GM12864 (cell line): ENCODE measurements at places on chromosomes 7 and 10.

GRCh38 chr7:39317107-39317506, 249.1 kb upstream of the YAE1 start:
- DNase-seq, result no peak

DNA sequence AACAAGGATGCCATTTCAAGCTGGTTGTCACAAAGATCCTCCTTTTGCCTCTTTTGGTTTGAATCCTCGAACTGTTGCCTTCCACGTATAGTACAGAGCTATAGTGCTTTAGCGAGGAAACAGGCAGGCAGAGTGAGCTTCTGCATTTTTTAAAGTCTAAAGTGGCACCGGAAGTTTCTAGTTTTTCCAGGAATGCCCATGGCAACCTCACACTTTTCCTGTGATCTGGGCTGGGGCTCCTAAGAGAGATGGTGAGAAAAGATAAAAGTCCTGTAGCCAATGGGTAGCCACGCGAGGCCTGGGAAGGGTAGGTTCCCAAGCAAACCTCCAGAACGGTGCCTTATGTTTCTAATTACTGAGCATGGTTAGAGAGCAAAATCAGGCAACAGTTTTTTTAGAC, 76.7 kb downstream of the CALD1 start:
- DNase-seq, result no peak

- no peak for DNase-seq
Observed at GRCh38 chr10:60009710-60010383, 103.5 kb upstream of the CCDC6 start.

DNA sequence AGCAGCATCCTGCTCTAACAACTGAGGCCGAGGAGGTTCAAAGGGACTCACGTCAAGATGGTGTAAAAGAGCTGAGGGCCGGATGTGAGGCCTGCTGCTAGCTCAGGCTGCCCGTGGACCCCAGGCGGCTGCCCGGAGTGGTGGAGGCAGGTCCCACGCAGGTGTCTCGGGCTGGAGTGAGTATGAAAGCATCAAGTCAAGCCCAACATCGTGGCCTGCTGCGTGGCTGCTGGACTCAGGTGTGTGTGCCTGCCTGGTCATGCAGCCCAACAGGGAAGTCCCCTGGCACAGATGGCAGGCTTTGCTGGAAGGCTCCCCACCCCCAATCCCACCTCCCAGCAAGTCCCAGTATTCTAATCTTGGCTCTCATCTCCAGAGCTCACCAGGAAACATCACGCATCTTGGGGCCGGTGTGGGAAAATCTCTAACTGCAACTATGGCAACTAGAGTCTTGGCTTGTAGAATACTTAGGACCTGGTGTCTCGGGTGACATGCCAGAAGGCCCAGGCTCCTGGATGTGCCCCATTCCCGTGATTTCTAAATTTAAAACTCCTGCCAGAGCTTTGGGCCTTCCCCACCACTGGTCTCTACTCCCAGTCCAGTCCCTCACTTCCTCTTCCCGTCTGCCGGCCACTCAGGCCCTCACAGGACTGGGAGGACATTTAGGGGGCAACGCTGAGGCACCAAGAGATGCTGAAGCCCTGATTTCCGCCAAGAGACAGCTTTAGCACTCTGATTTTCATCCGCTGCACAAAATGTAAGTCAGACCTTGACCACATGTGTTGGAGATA, 85.9 kb downstream of the PRKAG2 start:
- no peak for DNase-seq

GRCh38 chr10:35328404-35329037, 7.8 kb upstream of the CCNY start:
- DNase-seq, result no peak

GRCh38 chr10:118173296-118173695, 126.6 kb upstream of the RAB11FIP2 start:
- no peak for DNase-seq

- no peak for DNase-seq
Observed at GRCh38 chr7:83985821-83986220, 208.8 kb downstream of the SEMA3A start.

GRCh38 chr7:48058990-48059389, 23.6 kb downstream of the C7orf57 start:
- no peak for DNase-seq

DNA sequence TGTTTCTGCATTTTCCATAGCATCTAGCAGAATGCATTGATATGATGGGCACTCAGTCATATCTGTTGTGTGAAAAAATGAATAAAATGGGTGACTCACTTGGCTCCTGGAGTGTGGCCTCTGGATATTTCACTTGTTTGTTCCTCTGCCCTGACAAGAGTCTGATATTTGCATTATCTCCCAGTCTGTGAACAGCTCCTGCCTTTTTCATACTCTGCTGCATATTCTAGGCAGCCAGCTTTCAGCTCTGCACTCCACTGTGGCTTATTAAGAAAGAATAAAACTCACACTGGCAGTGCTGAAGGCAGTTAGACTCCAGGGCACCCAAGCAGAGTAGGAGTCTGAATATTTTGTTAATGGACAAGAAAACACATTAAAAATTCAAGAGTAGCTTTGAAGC, 623.9 kb downstream of the SORCS1 start:
- DNase-seq, result no peak

GRCh38 chr10:870564-871166, 60.8 kb downstream of the LARP4B start:
- no peak for DNase-seq

DNA sequence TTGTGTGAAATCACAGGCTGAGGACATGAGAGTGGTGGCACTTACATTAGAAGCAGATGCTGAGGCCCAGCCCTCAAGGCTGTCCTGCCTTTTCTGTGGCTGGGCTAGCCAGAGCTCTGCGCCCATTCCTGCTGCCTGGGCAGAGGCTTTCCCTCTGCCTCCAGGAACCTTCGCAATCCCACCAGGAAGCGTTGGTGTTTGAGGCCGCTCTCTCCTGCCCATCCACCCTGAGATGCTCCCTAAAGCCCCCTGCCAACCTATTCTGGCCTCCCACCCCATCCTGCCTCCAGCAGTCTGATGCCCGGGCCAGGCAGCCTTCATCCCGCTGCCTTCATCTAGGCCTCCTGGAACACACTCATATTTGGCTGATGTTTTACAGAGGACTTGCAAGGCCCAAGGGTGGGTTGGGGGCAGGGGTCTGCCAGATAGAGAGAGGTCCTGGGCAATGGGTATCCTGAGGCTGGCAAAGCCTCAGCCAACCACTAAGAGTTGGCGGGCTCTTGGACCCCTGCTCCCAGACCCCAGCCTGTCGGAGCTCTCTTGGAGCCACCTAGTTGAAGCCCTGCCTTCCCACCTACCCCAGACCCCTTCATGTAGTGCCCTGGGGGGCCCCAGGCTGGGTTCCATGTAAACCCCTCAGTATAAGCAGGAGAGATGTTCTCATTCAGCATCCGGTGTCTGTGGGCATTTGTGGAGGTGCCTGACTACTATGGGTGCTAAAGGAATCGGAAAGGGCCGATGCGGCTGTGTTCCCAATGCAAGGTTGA, 32.7 kb downstream of the LDB3 start:
- no peak for DNase-seq

- no peak for DNase-seq
Observed at GRCh38 chr10:58608826-58609531, 96.3 kb downstream of the BICC1 start.

- no peak for DNase-seq
Observed at GRCh38 chr7:36659638-36660341, 64.5 kb downstream of the AOAH start.

DNA sequence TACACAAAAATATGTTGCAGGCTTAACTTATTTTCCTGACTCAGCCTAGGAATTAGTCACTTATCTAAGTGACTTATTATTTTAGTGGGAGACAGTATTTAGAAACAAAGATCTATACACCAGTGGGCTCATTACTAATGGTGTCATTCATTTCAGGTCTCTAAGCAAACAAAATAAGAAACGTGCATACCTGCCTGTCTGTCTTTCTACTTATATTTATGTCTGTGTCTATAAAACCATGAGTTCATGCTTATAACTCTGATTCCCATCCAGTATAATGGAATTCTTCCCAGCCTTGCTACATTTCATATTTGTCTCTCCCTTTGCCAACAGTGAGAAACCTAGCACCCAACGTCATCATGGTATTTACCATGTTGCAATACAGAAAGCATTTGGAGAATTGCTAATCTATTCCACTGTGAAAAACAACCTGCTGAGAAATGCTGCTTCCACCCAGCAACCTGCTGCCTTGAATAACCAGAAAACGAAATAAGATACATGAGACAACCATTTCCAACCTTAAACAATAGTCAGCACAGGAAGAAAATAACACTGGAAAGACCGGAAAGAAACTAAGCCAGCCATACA, 501.0 kb downstream of the GLRX3 start:
- no peak for DNase-seq

- no peak for DNase-seq
Observed at GRCh38 chr7:1675036-1675671, 5.1 kb downstream of the ELFN1 start.

DNA sequence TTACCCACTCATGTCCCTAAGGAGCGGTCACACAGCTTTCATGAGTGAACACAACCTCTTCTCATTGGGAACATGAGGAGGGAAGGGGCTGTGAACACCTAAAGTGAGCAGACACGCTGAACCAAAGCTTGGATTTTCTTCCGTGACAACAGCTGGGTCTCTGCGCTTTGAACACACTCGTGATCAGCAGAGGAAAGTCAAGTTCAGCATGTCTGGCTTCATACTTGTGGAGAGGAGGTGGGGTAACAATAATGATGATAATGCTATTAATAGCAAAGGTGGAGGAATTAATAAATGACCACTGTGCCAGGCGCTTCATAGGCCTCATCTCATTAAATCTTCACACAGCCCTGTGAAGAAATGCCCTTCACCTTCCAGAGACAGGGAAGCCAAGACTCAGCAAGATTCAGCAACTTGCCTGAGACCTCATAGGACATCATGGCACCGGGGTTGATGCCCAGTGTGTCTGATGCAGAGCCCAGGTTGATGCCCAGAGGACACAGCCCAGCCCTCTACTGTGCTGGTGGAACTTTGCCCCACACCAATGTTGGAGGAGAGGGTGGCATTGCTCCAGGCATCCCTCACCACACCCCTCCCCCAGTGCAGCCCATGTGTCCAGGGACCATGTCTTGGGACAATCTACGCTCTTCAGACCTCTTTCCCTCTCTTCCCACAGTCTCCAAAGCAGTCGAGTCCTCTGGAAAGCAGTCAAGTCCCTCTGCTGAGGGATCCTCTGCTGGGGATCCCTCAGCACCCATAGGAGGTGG, 40.6 kb downstream of the GSDME start:
- no peak for DNase-seq

DNA sequence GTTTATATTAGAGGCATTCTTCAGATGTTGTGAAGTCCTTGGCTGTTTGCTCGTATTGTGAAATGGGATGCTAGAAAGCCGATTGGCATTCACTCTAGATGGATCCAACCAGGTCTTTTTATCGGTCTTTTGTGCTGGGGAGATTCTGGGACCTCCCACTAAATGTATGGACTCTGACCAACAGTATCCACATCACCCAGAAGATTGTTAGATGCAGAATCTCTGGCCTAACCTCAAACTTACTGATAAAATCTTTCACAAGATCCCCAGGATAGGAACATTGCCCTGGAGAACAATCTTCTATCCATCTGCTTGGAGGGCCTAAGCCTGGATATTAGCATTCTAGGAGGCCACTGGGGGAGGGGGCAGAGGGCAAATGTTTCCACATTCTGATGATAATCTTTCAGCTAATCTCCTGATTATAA, 160.9 kb downstream of the PLXDC2 start:
- no peak for DNase-seq

GRCh38 chr7:130867581-130868136, 133.7 kb upstream of the KLF14 start:
- DNase-seq, result no peak
